ENCODE measurements at places on chromosomes 2 and 18. TPM values are rescaled to one million over a fixed set of nuclear protein-coding genes. Genes with fewer than 3 reads are reported as not detected.

SIX3 gene
- total RNA-seq = 0.49 TPM

ACVR1C gene
- total RNA-seq = 4.2 TPM

ST3GAL5 gene
- total RNA-seq = 26.6 TPM

CDH19 gene
- 0.25 TPM for total RNA-seq

TOGARAM2 gene
- under 0.01 TPM for total RNA-seq

CCNYL1 gene
- 24.8 TPM for total RNA-seq

ZNF2 gene
- 7.6 TPM for total RNA-seq

TTN gene
- total RNA-seq = 1.2 TPM

ANO7 gene
- total RNA-seq = 0.25 TPM

HRH4 gene
- not detected for total RNA-seq

OXER1 gene
- 0.25 TPM for total RNA-seq

KCMF1 gene
- 22.6 TPM for total RNA-seq

COL3A1 gene
- 105 TPM for total RNA-seq

Measured in temporal lobe (tissue), 4 donors.